Eye (tissue), 1 donor: ENCODE measurements at places on chromosomes 4 and X.

DNA sequence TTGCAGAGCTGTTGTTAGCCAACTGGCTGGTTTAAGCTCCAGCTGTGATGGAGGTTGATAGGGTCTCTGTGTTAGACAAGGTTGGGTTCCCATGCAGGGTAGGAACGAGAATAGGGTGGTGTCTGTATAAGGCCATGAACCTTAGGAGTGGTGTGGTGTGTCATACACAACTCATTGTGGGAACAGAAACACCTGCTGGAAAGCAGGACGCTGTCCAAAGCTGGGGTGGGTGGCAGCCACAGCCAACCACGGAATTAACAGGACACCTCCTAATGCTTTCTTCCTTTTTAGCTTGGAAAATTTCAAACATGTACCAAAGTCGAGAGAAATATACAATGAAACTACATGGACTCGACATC, 94.4 kb downstream of the ARHGAP10 start:
- DNase-seq = no peak

GRCh38 chr4:148575577-148575976, 133.4 kb upstream of the NR3C2 start:
- no peak for DNase-seq

- DNase-seq = no peak
These were observed 309.2 kb downstream of the RAB28 start for GRCh38 chr4:13174926-13175325.

DNA sequence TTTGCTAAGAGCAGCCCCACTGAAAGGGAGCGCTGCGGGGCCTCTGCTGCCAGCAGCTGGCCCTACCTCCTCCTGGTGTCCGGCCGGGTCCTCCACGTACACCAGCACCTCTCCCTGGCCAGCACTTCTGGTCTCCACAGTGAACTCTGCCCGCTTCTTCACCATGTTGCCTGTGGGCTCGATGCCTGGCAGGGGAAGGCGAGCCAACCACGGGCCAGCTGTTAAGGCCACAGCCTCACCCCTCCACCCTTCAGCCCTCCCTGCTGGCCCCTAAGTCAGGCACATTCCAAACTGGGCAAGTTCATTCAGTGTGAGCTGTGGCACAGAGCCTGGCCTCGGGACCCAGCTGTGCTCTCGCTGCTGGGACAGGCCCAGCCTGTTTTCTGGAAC, 7.8 kb downstream of the FLNA start:
- DNase-seq = no peak

DNA sequence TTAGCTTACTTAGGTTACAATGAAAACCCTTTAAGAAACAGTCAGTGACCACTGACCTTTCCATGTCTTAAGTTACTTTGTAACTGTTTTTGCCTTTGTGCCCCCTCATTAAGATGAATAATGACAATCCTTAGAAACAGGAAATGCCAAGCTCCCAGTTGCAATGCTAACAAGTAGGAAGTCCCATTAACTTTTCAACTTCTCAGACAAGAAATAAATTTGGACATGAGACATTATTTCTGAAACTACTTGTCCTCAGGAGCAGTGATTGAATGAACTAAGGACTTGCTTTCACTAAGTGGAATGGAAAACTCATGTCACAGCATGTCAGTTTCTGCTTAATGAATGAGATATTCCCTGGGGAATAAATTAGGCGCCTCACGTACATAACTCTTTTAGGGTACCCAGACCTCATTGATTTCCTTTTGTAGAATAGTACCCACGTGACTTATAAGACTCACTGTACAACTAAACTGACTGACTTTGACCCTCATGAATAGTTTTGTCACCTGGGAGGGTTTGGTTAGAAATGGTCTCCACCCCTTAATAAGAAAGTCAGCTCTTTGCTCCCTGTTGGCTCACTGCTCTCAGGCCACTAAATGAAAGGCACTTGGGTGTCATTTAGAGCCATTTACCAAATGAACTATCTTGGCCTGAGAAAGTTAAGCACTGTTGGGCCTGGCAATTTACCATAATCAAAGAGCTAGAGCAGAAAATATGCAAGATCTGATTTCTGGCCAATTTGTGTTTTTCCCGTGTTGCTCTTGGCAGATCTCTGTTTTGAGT, 383.9 kb downstream of the RPA4 start:
- DNase-seq = peak; percentile 46

DNA sequence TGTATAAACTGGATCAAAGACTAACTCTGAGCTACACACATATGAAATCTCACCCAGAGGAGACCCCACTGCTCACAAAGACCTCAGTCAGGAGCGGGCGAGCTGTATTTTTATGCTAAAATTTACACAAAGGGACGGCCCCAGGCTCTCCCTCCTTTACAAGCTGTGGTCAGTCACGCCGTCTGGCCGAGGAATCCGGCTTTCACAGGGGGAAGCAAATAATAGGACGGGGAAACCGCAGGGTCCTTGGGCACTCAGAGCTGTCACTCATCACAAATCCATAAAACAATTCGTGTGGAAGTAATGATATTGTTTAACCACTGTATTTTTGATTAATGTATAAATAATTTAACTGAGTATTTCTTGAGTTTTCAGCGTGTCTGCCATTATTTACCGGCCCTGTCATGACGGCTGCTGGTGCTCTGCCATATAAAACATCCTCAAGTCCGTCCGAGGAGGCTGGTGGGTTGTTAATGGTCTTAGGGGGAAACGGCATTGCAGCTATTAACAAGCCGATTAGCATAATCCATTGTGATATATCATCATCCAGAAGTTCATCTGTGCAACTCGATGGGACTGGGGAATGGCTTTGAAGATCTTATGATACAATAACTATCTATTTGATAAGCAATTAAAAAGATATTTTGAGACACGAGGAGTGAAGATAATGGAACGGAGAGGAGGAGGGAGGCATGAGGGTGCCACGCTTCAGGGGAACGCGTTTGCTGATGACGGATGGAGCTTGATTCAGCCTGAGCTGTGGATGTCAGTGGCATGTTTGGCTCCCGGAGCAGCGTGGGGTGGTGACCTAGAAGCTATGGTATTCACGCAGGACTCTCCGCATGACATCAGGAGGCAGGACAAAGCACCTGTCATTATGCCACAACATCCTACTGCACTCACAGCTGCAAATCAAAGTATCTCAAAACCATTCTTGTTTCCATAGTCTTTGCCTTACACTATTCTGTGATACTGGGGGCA, 150.9 kb downstream of the SHOX start:
- peak; percentile 86 for DNase-seq

DNA sequence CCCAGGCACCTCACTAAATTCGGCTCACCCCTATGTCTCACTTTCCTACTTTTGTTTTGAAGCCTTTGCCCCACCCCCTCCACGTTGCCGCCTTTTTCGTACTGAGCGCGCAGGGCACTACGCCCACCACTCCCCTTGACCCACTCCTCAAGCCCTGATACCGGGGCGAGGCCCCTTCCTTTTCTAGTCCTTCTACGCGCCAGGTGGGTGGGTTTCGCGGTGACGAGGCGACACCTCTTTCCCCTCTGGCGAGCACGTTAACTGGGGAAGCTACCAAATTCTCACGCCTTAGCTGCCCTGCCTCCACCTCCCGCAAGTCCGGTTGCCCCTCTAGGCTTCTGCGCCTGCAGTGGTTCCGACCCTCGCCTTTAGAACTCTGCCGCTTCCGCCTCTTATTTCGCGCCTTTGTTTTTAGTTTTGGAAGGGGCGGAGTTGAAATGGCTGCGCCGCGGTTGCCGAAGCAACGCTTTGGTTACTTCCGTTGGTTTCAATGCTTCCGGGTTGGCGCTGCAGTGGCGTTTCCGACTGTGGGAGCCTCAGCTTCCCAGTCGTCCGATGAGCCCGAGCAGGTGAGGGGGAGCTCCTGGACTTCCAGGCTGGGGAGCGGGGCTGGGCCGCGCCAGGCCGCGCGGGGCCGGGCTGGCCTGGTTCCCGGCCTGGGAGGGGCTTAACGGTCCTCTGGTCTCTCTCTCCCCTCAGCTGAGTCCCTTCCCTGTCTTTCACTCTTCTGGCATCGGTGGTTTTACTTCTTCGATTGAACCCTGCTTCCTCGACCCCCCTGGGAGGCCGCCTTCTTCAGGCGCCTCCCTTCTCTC, at the start of gene SLC25A14:
TSS of gene SLC25A14 (plus strand) at position 512 of the 815 bp plus-strand sequence. CDS start 360 bp downstream, outside the sequence.
- DNase-seq = peak; percentile 88

GRCh38 chr4:171157462-171158082, 655.6 kb upstream of the GALNTL6 start:
- DNase-seq = no peak

DNA sequence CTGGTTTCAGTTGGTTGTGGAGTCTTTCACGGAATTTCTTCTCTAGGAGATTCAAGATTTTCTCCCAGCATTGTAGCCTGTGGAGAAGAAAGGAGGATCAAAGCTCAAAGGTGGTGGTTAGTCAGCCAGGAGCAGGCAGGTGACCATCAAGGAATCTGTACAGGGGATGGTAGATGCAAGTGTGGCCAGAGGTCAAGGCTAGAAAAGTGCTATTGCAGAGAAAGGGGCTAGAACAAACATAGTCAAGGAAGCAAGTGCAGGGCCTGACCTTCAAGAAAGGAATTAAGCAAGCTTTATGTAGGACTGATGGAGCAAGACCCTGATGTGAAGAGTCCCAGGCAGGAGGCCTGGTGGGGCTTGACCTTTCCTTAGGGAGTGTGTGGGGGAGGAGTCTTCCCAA, 16.1 kb downstream of the HADH start:
- DNase-seq = no peak

GRCh38 chr4:8242782-8243560, 26.6 kb upstream of the HTRA3 start:
- no peak for DNase-seq

- no peak for DNase-seq
These were observed 14.0 kb downstream of the RTL5 start for GRCh38 chrX:72117636-72118210.

- DNase-seq = no peak
These were observed 65.9 kb downstream of the LARP7 start for GRCh38 chr4:112702892-112703291.

DNA sequence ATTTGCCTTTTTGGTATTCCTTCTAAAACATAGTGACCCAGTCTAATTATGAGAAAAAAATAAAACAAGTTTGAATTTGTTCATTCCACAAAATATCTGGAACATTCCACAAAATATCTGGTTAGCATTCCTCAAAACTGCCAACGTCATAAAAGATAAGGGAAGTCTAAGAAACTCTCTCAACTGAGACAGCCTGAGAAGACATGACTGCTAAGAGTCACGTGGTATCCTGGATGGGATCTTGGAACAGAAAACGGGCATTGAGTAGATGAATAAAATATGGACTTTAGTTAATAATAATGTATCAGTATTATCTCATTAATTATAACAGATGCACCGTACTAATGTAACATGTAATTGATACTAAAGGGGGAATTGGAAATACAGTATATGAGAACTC, 280.9 kb downstream of the ARAP2 start:
- DNase-seq = no peak

GRCh38 chr4:77082886-77083608, 7.3 kb upstream of the CCNI start:
- no peak for DNase-seq

DNA sequence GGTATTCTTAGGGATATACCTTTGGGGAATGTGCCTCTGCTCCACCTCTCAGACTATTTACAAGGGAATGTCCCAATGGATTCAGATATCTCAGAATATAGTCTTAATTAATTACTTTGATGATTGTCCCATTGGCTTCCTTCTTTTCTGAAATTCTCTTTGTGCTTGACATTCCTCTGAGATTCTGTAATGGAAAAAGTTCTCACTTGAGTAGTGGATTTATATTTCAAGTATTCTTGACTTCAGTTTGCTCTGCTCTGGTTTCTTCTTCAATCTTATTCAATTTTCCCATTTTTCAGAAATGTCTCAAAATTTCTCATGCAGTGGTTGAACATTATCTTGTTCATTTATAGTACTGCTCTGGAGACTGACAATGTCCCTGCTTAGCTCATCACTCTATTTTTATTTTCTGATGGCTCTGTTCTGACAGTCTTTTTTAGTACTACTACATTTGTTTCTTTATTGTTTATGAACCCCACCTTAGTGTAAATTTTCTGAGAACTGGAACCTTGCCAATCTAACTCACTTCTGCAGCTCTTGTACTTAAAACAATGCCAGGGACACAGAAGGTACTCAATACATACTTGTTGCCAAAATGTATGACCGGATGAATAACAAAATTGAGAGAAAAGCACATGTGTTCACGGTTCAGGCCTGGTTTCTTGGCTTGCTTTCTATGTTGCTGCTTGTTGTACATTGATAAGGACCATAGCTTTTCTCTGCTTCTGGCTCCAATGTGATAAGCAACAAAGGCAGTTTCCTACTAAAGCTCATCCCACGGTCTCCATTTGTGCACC, 471.7 kb downstream of the GASK1B start:
- peak; percentile 19 for DNase-seq

GRCh38 chrX:149937871-149938426, 342 bp downstream of the EOLA2 start:
- no peak for DNase-seq

- no peak for DNase-seq
These were observed 101.5 kb downstream of the CCDC160 start for GRCh38 chrX:134338527-134338926.

GRCh38 chrX:135315864-135316263, 6.6 kb downstream of the ETDC start:
- DNase-seq = no peak

DNA sequence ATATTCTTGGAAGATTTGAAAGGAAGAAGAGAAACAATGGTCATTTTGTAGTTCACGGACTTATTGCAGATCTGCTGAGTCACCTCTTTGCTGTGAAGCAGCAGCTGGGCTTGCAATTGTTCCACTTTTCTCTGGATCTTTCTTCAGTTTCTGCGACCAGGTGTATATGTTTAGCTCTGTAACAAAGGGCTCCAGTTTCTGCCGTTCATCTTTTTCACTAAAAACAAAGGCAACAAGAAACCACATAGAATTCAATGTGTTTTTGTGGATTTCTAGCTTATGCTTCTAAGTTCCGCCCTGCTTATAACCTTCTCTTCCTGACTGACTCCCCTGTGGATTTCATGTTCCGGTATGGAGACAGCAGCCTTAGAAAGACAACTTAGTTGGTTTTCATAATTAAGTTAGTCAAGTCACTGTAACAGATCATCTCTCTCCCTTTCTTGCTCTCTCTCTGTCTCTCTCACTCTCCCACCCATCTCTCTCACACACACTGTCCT, 121.6 kb upstream of the EPHA5 start:
- peak; percentile 39 for DNase-seq

GRCh38 chr4:157314906-157315305, 94.4 kb downstream of the GRIA2 start:
- DNase-seq = no peak

DNA sequence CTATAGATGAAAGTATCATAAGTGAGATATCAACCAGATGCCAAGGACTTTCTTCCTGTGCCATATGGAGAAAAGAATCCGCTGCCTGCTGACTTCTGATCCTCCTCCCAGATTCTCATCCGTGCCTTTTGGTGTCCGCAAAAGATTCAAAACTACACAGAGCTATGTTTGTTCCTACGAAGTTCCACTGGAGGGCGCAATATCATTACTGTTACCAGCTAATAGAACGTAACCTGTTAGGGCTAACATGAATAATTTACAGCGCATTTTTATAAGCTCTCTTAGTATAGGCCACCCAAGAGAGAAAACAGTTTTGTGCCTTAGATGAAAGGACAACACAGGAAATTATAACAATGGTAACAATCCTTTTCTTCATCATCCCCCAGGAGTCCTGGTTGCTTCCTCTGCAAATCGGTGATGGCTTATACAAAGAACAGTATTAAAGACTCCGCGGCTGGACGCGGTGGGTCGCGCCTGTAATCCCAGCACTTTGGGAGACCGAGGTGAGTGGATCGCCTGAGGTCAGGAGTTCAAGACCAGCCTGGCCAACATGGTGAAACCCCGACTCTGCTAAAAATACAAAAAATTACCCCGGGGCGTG, 22.8 kb upstream of the CENPVL3 start:
- peak; percentile 81 for DNase-seq

GRCh38 chr4:5370286-5370685, 319.0 kb downstream of the STK32B start:
- DNase-seq = no peak

- no peak for DNase-seq
These were observed 82.4 kb downstream of the ITIH6 start for GRCh38 chrX:54715621-54716020.
